ENCODE measurements at places on chromosomes 12 and 14. TPM values are rescaled to one million over a fixed set of nuclear protein-coding genes. Genes with fewer than 3 reads are reported as not detected.

The KERA gene
- 0.17 TPM for polyA plus RNA-seq

The SVOP gene
- 0.10 TPM for polyA plus RNA-seq

The MRPS35 gene
- 49.0 TPM for polyA plus RNA-seq

The NUBPL gene
- polyA plus RNA-seq, result 19.1 TPM

The SRRM4 gene
- polyA plus RNA-seq, result 0.23 TPM

The KLRC4 gene
- polyA plus RNA-seq, result 0.39 TPM

The TC2N gene
- 18.0 TPM for polyA plus RNA-seq

The PTPRO gene
- polyA plus RNA-seq, result 0.91 TPM

The RALGAPA1 gene
- 50.5 TPM for polyA plus RNA-seq

The POP5 gene
- polyA plus RNA-seq, result 53.8 TPM

The CCDC38 gene
- 0.90 TPM for polyA plus RNA-seq

The LRRC43 gene
- polyA plus RNA-seq, result 3.4 TPM

The TAS2R7 gene
- not detected for polyA plus RNA-seq

GRCh38 chr12:64679487-64680001 is 69.2 kb downstream of the RASSF3 start:
- DNase-seq, result no peak

- no peak for DNase-seq
These were observed 272.8 kb upstream of the DAAM1 start for GRCh38 chr14:58915646-58916045.

DNA sequence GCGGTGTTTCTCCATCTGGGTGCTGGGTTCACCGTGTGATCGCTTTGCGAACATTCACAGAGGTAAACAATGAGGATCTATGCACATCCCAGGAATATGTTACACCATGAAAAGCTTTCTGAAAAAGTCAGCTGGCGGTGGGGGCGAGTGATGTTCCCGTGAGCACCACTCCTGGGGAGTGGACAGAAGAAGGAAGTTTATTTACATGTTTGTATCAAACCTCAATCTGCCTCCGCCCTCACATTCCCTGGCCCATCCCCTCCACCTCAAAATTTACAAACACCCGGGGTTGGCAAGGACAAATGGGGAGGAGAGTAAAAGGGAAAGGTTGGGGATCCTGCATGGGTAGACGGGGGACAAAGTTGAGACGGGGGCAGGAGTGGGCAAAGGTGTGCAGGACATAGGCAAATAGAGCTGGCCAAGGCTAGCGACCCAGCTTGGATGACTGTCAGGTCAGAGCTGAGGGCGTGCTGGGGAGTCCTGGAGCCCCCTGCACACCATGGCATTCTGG is 6.9 kb downstream of the TNFRSF1A start:
- no peak for DNase-seq

DNA sequence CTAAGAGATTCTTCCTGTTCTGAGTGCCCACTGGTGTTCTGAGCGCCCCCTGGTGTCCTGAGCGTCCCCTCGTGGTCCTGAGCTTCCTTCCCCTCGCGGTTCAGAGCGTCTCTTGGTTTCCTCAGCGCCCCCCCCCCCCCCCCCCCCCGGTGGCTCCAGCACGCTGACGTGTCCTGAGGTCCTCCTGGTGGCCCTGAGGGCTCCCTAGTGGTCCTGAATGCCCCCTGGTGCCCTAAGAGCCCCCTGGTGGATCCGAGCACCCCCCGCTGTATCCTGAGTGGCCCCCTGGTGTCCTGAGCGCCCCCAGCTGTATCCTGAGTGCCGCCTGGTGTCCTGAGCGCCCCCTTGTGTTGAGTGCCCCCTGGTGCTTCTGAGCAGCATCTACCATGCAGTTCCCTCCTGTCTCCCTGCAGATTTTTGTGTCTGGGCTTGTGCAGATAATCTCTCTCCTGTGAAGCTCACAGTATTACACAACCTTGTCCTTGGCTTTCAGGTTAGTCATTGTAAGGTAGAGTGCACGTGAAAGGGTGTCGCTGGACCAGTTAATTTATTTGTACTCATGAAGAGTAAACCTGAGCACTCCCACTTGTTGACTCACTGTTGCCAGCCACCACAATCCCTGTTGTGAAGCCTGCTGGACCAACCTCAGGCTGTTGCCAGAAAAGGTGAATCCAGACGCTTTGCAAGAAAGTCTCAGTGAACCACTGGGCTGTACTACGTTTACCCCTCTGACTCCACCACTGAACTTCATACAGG is 1168.4 kb downstream of the TMEM121 start:
- DNase-seq, result no peak

DNA sequence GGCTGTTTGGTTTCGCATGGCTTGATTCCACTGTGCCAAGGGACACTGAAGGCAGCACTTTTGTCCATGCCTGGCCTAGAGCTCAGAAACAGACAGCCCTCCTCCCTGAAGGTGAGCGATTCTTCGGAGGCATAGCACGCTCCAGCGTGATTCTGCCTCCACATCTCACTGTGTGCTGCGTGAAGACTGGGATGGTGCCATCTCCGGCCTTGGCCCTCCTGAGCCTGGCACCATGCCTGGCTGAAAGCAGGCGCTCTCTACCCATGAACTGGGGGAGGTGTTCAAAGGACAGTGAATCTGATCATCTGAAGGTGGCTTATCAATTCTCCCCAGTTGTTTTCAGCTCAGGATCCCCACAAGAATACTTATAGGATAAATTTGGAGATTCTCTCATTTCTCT is 187.4 kb downstream of the TTC7B start:
- no peak for DNase-seq

DNA sequence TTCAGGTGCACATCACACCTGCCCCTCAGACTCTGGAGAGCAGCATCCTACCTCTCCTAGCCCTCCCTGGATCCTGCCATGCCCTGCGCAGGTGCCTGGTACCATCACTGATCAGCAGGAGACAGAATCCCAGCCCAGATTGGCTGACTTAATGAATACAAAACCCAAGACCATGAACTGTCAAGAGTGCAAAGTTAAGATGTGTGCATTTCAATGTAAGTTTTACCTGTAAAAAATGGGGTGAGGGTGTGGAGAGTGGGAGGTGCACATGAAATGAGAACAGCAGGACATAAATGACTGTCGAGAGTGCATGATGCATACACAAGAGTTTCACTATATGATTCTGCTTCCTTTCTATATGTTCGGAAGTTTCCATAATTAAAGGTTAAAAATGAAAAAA is 57.9 kb upstream of the GPR68 start:
- DNase-seq, result no peak

GRCh38 chr12:27785882-27786570 is 6.0 kb upstream of the MANSC4 start:
- no peak for DNase-seq

DNA sequence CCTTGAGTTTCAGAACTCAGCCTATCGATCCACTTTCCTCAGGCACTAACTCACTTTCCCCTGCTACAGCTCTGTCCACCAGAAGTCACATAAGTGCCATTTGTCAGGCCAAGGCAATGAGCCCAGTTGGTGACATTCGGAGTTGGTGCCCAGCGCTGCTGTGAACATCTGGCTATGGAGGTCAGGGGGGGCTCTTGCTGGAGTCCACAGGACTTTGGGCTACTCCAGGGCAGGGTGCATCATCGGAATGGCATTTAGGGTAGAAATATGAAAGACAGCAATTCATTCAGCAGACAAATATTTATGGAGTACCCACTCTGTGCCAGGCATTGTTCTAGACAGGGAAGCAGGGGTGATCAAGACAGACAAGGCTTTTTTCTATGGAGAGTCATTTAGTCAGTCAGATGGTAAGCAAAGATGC is 1.5 kb upstream of the PPP1CC start:
- no peak for DNase-seq

- DNase-seq, result no peak
These were observed 37.8 kb downstream of the PHETA1 start for GRCh38 chr12:111330800-111331752.

GRCh38 chr12:63206494-63206893 is 55.5 kb upstream of the AVPR1A start:
- no peak for DNase-seq

DNA sequence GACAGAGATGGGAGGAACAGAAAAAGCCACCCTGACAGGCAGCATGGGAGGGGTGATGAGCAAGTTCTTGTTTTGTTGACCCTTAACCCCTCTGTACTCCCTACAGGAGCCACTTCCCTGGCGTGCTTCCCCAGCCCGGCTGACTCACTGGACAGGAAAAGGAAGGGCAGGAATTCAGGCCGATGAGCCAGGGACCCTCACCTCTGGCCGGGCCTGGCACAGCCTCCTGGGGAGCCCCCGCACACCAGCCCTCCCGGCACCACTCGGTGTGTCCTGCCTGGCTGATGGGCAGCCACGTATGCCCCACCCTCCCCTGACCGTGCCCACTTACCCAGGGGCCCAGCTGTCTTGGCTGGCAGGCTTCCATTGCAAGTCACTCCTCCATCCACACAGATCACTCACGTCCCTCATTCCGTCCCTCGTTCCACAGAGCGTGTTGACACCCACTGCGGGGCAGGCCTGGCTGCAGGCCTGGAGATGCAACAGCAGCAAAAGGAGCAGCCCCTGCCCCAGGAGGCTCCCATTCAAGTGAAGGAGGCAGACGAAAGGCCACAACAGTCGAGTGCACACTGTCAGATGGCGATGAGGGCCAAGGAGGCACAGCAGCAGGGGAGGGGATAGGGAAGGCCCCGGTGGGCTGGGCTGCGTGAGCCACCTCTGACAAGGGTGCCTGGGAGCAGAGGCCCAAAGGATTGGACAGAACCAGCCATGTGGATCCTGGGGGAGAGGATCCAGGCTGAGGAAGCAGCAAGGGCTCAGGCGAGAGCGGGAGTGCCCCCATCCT is 19.7 kb upstream of the CD9 start:
- no peak for DNase-seq

GRCh38 chr12:120982659-120983058 is 4.3 kb downstream of the HNF1A start:
- DNase-seq, result no peak

DNA sequence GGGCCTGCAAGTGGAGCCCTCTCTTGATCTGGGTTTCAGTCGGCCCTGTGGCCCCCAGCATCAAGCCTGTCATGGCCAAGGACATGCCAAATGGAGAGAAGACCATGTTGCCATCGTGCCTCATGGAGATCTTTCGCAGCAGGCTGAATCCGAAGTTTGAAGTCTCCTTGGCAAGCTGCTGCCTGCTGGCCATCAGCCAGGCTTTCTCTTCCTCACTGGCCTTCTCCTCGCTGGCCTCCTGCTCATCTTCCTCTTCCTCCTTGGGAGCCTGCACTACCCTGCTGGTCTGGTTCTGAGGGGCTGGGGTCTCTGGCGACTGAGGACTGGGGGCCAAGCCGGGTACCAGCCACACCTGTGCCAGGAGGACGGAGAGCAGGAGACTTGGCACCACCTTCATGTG is 2.9 kb downstream of the SERPINA10 start:
- DNase-seq, result no peak

All from right lung (tissue), 10 donors.